Activated CD8-positive, alpha-beta T cell treated with anti-CD3 and anti-CD28 coated beads for 36 hours (primary cell): ENCODE measurements at places on chromosomes 7 and 10. TPM values are rescaled to one million over a fixed set of nuclear protein-coding genes. Genes with fewer than 3 reads are reported as not detected.
A peak's percentile ranks its signal among the peaks of the same experiment; 100 is the strongest.

- DNase-seq, result no peak
- H3K4me3 ChIP-seq, result no peak overlapping the region
- H3K27ac ChIP-seq, result no peak overlapping the region
- H3K27me3 ChIP-seq, result no peaks in the 10 kb centered on the region
These were observed 690.6 kb downstream of the AUTS2 start for GRCh38 chr7:70288781-70289456.

DNA sequence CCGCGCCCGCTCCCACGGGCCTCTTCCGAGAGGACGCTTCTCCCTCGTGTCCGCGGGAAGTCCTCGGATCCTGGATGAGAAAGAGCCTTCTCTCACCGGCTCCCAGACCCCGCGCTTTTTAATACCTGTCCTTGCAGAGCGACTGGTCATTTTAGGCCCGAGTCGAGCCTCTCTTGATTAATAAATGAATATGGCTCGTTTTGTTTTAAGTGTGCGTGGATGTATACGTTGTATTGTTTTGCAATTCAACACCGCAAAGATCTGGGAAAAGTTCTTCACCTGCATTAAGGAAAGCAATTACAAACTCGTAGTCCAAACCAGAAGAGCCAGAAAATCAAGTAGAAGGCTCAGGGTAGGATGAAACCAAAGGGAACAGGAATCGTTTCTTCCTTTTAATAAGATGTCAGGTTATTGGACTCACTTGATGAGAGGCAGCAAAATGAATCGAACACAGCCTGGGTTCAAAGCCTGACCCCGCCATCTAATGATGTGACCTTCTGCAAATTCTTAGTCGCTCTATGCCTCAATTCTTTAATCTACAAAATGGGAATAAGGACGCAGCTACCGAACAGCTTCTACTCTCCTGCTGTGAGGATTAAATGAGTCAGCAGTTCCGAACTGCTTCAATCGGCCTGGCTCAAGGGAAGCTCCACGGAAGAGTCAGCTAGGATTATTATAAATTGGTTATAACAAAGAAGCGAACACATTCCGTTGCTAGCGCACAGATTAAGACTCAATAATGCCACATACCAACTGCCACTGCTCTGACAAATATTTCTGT lies 277.8 kb upstream of the NEBL start:
- H3K4me1 ChIP-seq, result peaks cover 5% of the 10 kb centered on the region
- H3K36me3 ChIP-seq, result no peaks in the 10 kb centered on the region
- H3K27me3 ChIP-seq, result peaks cover 49% of the 10 kb centered on the region
- no peak for DNase-seq

DNA sequence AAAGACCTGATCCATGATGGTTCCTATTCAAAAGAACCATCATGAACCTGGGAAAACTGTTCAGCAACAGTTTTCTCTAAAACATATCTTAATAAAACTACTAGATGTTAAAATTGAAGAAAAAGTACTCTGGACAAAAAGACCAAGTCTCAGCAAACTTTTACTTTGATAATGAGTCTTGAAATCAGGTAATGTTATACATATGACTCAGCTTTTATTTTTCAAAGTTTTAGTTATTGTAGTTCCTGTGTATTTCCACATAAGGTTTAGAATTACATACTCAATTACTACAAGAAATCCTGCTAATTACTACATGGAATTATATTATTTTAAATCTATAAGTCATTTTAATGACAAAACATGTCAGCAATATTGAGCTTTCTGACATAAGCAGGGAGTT lies 42.2 kb downstream of the ZNF33B start:
- no peaks in the 10 kb centered on the region for H3K27me3 ChIP-seq
- H3K4me1 ChIP-seq, result no peaks in the 10 kb centered on the region
- peaks cover 80% of the 10 kb centered on the region for H3K36me3 ChIP-seq
- H3K4me3 ChIP-seq, result no peak overlapping the region
- H3K27ac ChIP-seq, result no peak overlapping the region

GRCh38 chr7:44893710-44894234 lies 8.4 kb upstream of the PURB start:
- H3K4me1 ChIP-seq, result peaks cover 33% of the 10 kb centered on the region
- H3K4me3 ChIP-seq, result no peak overlapping the region
- no peak overlapping the region for H3K27ac ChIP-seq
- DNase-seq, result no peak

DNA sequence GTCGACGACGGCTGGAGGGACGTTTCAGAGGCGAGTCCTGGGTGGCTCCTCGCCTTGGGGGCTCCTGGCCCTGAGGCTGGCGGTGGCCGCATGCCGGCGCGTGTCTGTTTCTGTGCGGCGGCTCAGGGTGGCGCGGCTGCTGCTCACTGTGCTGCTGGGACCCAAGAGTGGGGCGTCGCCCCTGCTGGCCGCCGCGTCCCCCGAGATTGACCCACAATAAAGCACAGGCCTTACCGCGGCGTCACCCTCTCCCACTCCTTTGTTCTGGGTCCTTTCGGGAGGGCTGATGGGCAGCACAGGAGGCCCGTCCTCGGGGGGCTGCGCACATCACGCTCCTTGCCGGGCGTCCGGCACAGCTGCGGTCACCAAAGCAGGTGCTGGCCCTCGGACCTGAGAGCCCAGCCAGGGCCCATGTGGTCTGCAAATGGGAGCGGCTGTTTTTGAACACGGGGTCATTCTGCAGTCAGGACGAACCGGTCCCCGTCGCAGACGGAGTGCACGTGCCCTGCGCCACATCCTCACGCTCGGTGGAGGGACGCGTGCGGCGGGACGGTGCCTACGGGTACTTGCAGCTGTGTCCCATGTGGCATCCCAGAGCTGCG lies 19.2 kb downstream of the GET4 start:
- H3K27ac ChIP-seq, result no peak overlapping the region
- H3K4me1 ChIP-seq, result peaks cover 2% of the 10 kb centered on the region
- DNase-seq, result no peak

DNA sequence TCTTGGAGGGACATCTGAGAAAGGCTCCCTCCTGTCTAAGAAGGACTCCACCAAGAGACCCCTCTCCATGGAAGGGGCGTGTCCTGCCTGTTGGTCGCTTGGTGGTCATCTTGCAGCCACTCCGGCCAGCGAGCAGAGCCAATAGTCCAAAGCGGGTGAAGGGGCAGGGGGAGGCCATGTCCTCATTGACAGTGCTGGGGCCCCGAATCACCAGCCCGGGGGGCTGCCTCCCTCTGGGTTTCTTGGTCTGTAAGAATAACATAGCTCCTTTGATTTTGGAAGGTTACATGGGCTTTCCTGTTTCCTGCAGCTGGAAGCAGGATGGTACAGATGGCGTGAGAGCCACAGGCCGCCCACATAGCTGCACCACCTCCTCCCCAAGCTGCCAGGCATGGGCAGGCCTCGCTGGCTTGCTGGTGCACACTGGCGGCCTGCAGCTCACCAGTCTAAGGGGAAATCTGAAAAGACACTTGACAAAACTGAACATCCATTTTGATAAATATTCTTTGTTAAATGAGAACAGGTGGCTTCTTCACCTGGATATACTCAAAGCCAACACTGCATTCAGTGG lies 105.8 kb downstream of the ARHGAP22 start:
- H3K27ac ChIP-seq, result no peak overlapping the region
- H3K4me1 ChIP-seq, result peaks cover 5% of the 10 kb centered on the region
- H3K36me3 ChIP-seq, result no peaks in the 10 kb centered on the region
- peaks cover 3% of the 10 kb centered on the region for H3K27me3 ChIP-seq

GRCh38 chr7:44477063-44477830 lies 13.2 kb downstream of the NUDCD3 start:
- H3K27ac ChIP-seq, result peak overlapping the region; percentile 4
- no peak overlapping the region for H3K4me3 ChIP-seq
- peak; percentile 73 for DNase-seq
- H3K4me1 ChIP-seq, result peaks cover 33% of the 10 kb centered on the region

- no peak overlapping the region for H3K4me3 ChIP-seq
- H3K27ac ChIP-seq, result no peak overlapping the region
- no peaks in the 10 kb centered on the region for H3K36me3 ChIP-seq
- peaks cover 4% of the 10 kb centered on the region for H3K4me1 ChIP-seq
- H3K27me3 ChIP-seq, result peaks cover 25% of the 10 kb centered on the region
These were observed 17.1 kb downstream of the PNLIPRP2 start for GRCh38 chr10:116637830-116638229.

GRCh38 chr7:140402178-140402835 lies 1.6 kb upstream of the RAB19 start:
- peak overlapping the region; percentile 22 for H3K4me3 ChIP-seq
- peak; percentile 36 for DNase-seq

DNA sequence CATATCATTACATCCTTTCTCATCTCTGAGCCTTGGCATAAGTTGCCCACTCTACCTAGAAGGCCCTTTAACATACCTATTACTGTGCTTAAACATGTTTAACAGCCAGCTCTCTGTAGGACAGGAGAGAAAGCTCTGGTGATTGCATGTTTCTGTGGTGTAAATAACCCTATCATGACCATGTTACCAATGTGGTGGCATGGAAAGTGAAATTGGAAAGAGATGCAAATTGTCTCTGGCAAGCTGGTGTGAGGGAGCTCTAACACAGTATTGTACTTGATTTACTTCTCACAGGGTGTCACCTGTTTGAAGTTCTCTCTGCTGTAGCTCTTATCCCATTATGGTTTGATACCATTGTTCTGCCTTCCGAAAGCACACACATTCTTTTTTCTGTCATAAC lies 231.8 kb upstream of the DKK1 start:
- no peaks in the 10 kb centered on the region for H3K36me3 ChIP-seq
- H3K4me3 ChIP-seq, result no peak overlapping the region
- H3K4me1 ChIP-seq, result no peaks in the 10 kb centered on the region

DNA sequence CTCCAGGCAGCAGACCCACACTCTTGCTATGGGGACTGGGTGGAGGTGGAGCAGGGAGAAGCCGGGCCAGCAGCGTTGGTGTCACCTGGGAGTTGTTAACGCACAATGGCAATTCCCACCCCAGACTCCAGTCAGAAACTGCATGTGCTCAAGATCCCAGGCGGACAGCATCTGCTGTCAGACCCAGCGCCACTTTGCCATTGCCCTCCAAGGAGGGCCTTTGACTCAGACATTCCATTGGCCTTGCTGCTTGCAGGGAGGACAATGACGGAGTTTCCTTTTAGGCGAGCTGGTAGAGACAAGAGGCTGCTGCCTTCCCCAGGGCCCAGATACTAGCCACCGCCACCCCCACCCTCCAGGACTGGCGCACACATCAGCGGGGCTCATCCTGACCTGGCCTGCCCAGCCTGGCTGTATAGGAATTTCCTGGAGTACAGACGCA lies 34.5 kb downstream of the ZNF775 start:
- no peak for DNase-seq
- no peaks in the 10 kb centered on the region for H3K27me3 ChIP-seq
- H3K27ac ChIP-seq, result no peak overlapping the region

The MYOF gene
- 4.9 TPM for total RNA-seq

The NSUN6 gene
- 20.7 TPM for total RNA-seq
